ENCODE measurements at places on chromosomes 11 and 22. TPM values are rescaled to one million over a fixed set of nuclear protein-coding genes. Genes with fewer than 3 reads are reported as not detected.

- no peak for DNase-seq
Measured at GRCh38 chr22:19766511-19767426, 6.2 kb downstream of the TBX1 start.

GRCh38 chr11:6813656-6814055 is 14.2 kb upstream of the OR6A2 start:
- DNase-seq = no peak

DNA sequence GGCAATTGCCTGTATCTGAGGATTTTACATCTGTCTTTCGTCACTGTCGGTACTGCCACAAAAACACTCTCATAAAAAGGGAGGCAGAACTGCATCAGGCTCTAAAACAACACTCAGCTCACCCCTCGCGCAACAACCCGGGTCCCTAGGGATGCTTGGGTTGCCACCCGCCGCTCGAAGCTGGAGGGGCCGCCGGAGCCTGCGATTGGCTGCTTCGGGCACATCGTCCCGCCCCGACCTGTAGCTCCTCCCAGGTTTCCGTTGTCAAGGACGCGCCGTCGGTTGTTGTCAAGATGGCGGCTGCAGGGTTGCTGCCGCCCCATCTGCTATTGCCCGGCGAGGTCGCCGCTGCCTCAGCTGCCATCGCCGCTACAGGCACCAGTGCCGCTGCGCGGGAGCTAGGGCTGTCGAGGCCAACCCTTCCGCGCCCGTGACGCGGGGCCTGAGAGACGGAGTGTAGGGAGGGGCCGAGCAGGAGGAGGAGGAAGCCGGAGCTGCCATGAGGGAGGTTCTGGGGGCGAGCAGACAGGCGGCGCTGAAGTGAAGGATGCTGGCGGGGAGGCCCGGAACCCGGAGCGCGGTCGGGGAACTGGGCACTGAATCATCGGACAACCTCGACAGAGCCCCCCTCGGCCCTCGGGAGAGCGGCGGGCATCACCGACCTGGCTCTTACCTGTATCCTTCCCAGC is at the start of gene CEP126:
Gene CEP126 (plus strand): TSS at position 273 of the 689 bp plus-strand sequence. CDS start 275 bp downstream, at position 548.
- DNase-seq = peak; percentile 95

DNA sequence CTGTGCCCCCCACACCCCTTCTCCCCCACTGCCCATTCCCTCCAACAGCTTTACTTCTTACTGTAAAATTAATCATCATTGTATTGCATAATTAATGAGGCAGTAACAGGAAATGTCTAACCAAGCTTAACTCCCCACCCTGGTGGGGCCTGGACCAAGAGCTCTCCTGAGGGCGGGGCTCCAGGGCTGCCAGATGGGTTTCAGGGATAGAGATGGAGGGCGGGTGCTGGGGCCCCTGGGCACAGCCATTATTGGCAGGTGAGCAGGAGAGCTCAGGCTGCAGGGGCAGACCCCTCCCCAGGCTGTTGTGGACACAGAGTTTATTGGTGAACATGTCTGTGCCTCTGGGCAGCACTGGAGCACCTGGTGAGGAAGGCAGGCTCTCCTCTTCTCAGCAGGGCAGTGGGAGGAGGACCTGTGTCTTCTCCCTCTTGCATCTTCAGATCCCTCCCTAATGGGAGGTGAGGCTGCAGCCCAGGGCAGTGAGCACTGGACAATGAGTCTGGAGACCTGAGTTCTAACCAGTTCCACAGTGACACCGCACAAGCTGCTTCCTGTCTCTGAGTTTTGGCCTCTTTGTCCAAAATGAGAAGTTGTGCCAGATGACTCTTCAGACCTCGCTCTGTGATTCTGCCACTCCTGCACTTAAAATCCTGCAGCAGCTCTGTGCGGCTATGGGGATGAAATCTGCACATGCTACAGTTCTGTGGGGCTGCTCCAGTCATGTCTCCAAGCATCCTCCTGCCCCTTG is 233.3 kb downstream of the CEP164 start:
- DNase-seq = no peak

GRCh38 chr22:37643225-37643847 is 3.9 kb downstream of the SH3BP1 start:
- peak; percentile 57 for DNase-seq

DNA sequence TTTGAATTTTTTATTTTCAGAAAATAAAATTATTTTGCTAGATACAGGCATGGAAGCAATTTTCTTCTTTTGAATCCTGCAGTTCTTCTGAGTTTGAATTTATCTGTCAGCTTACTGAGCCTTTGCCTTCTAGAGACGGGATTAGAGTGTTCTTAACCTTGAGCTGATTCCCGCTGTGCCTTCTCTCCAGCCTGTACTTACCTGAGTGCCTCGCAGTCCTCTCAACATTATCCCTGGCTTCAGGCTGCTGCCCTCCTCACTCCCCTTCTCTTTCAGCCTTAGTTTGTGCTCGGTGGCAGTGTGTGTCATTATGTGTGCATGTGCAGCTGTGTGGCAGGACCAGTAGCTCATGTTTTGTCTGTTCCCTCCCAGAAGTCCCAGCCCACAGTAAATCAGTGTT is 24.3 kb downstream of the OSBP2 start:
- DNase-seq = no peak

Gene OSM
- not detected for total RNA-seq

Gene TSGA10IP
- total RNA-seq = not detected

Gene SCUBE1
- not detected for total RNA-seq

Gene P4HA3
- total RNA-seq = 1.0 TPM

Gene SPI1
- total RNA-seq = not detected

- no peak for DNase-seq
Measured at GRCh38 chr11:111086058-111086457, 159.5 kb upstream of the POU2AF2 start.

Gene DDTL
- total RNA-seq = 0.68 TPM

- DNase-seq = no peak
Measured at GRCh38 chr11:67541198-67541597, 18.0 kb upstream of the CABP2 start.

DNA sequence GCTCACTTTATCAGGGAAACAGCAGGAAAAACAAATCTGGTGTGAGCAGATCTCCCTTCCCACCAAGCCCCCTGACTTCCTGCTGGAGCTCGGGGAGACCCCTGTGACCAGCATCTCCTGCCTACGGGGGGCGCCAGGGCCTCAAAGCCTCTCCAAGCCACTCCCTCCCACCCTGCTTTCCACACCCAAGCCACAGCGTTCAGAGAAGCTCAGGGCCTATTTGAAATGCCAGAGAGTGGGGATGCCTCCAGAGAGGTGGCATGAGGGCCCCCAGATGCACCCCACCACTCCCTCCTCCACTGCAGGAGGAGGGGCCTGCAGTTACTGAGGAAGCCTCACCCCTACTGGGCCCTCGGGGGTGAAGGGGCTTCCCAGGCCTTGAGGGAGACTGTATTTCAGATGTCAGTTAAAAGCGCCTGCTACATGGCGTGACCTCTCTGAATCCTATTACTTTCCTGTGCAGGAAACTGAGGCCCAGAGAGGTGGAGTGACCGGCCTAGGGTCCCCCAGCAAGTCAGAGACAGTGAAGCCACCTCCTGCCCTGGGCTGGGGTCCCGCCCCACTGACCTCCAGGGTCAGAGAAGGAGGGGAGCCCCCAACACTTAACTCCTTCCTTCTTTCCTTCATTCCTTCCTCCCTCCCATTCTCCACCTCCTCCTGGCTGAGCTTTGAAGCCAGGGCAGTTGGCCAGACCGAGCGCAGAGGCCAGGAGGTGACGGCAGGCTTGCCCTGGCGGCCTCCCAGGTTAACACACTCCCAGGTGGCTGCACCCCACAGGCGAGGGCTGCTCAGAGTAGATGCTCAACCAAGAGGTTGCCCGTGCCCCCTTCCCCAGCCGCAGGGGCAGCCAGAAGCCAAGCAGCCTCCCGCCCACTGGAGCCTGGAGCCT is 6.0 kb upstream of the CDKN1C start:
- no peak for DNase-seq

DNA sequence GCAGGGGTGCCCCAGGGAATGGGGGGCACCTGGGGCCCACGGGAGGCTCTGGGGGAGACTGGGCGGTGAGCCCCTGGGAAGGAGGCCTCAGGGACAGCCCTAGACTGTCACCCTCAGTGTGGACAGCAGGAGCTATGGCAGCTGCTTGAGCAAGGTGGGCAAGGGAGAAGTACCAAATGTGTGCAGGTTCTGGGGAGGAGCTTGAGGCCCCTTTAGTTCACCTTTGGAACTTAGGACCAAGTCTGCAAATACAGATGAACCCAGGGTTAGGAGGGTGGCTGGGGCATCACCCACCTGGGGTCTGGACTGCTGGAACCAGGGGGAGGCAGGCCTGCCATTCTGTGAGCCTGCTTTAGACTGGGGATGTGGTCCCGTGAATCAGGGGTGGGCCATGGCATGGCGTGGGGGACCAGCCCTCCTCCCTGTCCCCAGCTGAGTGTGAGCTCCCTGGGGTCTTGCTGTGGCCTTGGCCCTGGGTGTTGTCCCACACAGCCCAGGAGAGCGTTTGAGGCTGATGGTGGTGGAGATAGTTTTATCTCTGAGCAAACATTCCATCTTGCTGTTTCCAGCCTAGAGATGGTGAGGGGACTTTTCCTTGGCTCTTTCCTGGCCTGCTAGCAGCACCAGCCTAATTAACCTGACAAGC is 122.3 kb downstream of the KCNQ1 start:
- DNase-seq = no peak

- no peak for DNase-seq
Measured at GRCh38 chr11:35010654-35011053, 94.2 kb downstream of the PDHX start.

GRCh38 chr11:2205981-2206690 is 34.5 kb upstream of the TH start:
- no peak for DNase-seq

GRCh38 chr22:41862160-41862529 is 29.2 kb downstream of the SREBF2 start:
- no peak for DNase-seq

Gene DBX1
- not detected for total RNA-seq

- no peak for DNase-seq
Measured at GRCh38 chr11:1298695-1299492, 10.5 kb downstream of the TOLLIP start.

Gene DEUP1
- total RNA-seq = not detected

Gene APOBEC3H
- total RNA-seq = 0.33 TPM

Gene PVALB
- total RNA-seq = not detected

DNA sequence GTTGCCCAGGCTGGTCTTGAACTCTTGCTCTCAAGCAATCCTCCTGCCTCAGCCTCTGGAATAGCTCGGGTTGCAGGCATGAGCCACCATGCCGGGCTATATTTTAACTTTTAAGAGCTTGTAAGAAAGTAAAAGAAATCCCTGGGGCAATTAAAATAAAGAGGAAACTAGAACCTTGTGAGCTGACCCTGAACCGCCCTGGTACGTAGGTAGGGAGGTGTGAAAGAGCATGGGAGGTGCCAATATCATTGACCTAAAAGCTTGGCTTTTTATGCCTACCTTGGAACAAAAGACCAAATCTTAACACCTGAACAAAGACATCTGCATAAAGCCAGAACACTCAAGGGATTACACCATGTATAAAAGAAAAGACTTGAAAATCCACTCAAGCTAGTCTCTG is 595.1 kb downstream of the SOX6 start:
- DNase-seq = no peak

DNA sequence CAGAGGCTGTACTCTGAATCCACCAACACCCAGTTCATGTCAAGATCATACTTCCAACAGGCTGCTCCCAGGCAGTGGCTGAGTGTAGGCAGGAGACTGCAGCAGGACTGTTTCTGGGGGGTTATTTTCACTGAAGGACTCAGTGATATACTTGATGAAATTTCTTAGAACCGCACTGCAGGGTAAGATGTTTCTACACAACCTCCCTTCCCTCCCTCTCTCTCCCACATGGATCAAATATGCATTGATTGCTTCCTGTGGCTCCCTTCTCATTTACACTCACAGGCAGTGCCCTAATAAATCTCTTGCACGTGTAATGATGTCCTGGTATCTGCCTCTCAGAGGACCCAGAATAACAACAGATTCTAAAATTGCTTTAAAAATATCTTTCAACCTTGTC is 251.3 kb upstream of the CCDC179 start:
- no peak for DNase-seq

- no peak for DNase-seq
Measured at GRCh38 chr11:8055091-8055835, 25.7 kb upstream of the TUB start.

Gene MRTFA
- total RNA-seq = 53.8 TPM

- no peak for DNase-seq
Measured at GRCh38 chr11:70695086-70695960, 297.0 kb downstream of the CTTN start.

DNA sequence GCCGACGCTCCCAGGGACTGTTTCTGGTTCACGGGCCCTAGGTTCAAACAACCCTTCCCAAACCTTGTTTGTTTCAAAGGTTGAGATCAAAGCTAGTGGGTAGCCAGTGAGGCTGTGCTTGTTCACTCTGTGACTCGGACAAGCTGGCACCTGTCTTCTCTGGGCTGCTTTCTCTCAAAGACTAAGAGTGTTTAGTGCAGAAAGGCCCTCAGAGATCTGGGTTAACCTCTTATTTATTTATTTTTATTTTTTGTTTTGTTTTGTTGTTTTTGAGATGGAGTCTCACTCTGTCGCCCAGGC is 13.0 kb upstream of the MALAT1 start:
- no peak for DNase-seq

GRCh38 chr11:117303101-117303500 is 12.0 kb downstream of the BACE1-AS start:
- DNase-seq = no peak
